ENCODE measurements at places on chromosomes 6 and 20. TPM values are rescaled to one million over a fixed set of nuclear protein-coding genes. Genes with fewer than 3 reads are reported as not detected.

GRCh38 chr6:166955865-166956443 is 396 bp downstream of the RNASET2 start:
- DNase-seq = no peak

DNA sequence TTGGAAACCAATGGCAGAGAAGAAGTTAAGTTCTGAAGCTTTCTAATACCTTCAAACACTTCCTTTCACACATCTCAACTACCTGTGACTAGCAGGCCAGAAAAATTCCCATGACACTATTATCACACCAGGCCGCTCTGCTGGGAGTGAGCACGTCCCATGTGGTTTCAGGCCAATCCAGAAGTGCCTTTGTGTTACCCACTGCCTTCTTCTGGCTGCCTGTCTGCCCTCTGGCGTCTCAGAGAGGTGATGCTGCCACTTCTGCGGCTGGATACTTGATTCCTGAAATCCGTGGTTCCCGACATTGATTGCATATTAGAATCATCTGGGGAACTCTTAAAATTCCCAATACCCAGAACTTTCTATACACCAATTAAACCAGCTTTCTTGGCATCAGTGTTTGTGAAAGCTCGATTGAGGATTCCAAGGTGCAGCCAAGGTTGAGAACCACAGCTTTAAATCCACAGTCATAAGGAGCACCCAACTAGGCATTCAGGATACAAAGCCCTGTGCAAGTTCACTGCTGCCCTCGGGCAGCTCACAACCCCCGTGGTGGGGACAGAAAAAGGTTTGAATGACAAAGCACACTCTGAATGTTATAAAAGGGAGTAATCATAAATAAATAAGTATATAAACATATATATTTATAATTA is 65.6 kb downstream of the STMND1 start:
- peak; percentile 79 for DNase-seq

- no peak for DNase-seq
Observed at GRCh38 chr6:14258695-14259593, 141.4 kb downstream of the CD83 start.

DNA sequence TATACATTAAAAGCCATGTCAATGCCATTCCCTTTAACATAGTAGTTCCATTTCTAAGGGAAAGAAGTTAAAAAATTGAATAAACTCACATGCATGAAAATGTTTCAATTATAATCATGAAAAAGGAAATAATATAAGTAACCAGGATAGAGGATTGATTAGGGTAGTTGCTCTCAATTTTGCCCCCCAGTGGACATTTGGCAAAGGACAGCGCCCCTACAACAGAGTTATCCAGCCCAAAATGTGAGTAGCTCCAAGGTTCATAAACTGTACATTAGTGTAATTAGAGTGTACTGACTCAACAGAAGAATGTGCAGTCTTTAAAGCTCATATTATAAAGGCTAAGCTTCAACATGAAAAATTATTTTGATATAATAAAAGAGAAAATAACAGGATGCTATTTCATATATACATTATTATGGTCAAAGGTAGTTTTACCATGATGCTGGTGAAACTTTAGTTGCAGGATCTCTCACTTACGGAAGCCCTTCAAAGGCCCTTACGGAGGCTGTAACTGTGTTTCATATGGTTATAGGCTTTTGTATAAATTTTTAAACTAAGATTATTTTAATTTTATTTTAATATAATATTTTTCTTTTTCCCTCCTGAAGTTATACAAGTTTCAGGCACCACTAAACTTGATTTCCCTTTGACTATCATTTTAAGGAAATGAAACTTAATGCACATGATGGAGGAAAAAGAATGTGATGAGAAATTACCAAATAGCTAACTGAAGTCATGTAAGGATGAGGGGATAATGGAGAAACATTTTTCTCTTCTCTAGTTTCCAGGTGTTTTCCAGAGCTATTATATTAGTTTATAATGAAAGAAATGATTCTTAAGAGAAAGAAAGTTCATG is 403.6 kb downstream of the PLCB1 start:
- no peak for DNase-seq

DNA sequence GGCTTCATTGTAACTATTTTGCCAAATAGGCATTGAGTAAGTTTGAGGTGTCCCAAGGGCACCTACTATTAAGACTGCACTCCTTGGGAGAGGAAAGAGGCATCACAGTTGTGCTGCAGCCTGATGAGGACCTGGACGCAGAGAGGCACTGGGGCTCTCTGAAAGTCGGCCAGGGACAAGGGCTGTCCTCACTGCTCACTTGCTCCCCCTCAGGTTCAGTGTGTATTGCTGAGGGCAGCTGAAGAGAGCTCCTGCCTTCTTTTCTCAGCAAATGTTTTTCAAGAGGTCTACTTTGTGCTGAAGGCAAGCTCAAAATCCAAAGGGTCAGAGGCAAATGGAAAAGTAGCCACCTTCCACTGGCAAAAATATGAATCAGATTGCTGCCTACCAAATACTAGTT is 331.8 kb downstream of the RIMS1 start:
- peak; percentile 58 for DNase-seq

DNA sequence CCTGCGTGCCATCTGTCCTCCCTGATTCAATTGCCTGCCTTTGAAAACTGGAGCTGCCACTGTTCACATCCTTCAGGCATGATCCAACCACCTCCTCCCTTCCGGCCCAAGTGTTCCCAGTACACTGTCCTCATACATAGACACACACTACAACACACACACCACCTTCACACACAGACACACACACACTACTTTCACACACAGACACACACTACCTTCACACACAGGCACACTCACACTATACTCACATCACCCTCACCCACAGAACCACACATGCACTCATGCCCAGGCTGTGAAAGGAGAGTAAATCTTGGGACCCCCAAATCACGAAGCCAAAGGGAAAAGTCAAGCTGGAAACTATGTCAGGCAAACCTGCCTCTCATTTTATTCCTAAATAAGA is 109.4 kb upstream of the MYLIP start:
- no peak for DNase-seq

IL20RA gene
- total RNA-seq = not detected

DNA sequence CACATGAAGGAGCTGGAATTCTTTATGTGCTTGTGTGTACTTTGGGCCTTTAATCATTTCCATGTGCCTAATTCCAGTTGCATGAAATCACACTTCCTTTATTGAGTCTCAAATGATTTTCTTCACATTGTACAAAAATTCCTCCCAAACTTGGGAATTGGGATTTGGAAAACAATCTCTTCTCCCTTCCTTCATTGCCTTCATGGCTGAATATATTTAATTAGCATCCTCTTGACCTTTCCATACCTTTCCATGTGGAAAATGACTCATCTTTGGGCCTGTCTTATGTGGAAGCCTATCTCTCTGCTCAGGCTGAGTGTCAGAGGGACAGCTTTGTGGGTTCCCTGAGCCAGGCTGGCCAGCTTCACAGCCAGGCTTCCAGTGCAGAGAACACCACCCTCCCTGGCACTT is 33.0 kb upstream of the CDH4 start:
- DNase-seq = no peak

DNA sequence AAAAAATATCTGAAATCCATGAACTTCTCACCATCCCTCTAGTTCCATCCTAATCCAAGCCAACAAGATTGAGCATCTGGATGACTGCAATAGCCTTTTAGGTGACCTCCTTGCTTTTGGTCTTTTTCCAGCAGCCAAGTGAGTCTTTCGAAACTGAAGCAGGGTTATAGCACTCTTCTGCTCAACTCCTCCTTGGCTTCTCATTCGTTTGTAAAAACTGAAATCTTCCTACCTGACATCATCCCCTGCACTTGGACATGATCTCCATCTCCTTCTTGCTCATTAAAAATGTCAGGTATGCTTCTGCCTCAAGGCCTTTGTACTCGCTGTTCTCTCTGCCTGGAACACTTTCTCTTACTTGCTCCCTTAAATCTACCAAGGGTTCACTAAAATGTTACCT is 46.0 kb downstream of the STX7 start:
- no peak for DNase-seq

PPIL6 gene
- 1.0 TPM for total RNA-seq

NTSR1 gene
- not detected for total RNA-seq

- no peak for DNase-seq
Observed at GRCh38 chr20:58998656-58999055, 8.4 kb downstream of the CTSZ start.

DNA sequence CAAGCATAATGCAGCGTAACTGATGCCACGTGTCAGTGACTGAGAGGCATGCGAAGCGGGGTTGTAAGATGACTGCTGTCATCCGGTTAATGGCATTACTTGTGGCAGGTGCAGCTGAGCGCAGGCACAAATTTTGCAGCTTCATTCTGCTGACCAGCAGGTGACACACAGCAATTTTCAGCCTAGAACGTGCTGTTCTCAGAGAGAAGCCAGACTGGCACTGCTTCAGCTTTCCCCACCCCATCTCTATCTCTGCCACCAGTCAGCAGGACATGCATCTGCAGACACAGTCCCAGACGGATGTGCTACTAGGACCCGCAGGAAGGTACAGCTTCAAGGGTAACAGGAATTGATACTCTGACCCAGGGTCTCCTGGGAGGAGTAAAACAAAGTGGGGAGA is 221.8 kb downstream of the KIF16B start:
- DNase-seq = no peak

SAMD3 gene
- not detected for total RNA-seq

- DNase-seq = no peak
Observed at GRCh38 chr6:130409418-130410100, 43.7 kb downstream of the TMEM200A start.

DNA sequence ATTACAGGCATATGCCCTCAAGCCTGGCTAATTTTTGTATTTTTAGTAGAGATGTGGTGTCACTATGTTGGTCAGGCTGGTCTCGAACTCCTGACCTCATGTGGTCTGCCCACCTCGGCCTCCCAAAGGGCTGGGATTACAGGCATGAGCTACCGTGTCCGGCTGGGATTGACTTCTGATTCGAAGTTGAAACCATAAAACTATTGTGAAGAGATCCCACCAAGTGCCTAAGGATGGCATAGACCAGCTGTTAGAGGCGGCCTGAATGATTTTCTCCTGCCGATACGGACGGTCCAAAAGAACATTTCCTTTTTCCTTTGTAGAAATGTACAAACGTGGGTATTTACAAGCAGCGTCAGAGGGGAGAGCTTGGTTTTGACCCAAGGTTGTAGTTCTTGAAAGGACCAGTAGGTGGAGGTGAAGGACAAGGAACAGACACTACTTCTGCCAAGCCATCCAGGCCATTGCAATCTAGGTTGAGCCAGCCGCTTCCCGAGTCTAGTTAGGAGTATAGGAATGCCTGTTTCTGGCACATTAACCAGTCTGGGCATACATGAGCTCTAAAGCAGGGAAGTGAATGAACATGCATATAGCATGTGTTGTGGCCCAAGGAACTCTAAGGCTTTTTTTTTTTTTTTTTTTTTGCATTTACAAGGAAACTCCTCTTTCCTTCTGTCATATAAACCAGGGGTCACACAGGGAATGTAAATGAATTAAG is 29.0 kb downstream of the MOCS3 start:
- DNase-seq = peak; percentile 82

ITPA gene
- 55.6 TPM for total RNA-seq

GRCh38 chr6:57173056-57173885 is 1.1 kb downstream of the BAG2 start:
- peak; percentile 23 for DNase-seq

DNA sequence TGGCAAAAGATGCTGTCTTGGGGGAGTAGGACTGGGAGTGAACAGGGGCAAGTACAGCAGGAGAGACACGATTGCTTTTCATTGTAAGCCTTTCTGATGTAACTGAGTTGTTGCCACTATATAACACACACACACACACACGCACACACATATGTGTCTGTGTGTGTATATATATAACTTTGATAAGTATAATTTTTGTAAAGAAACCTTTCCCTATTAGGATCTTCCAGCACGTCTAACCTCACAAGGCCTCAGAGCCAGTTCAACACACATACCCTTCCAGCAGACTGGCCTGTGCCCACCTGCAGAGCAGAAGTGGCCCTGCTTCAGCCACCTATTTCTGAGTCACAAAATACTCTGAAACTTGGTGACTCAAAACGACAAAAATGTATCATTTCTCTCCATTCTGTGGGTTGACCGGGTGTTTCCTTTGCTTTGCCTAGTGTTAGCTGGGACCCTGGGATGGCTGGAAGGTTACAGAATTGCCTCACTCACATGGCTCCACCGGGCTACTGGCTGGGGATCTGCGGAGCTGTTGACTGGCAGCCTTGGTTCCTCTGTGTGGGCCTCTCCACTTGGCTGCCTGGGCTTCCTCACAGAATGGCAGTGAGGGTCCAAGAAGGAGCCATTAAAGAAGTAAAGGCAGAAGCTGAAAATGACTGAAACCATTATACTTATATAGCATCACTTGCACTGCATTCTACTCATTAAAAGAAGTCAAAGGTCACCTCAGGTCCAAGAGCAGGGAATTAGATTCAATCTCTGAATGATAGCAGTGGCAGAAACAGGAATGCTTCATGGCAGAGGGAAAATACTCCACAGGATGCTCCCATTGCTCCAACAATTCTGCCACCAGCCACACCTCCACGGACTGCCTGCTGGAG is 126.4 kb downstream of the BANF2 start:
- DNase-seq = no peak

DNA sequence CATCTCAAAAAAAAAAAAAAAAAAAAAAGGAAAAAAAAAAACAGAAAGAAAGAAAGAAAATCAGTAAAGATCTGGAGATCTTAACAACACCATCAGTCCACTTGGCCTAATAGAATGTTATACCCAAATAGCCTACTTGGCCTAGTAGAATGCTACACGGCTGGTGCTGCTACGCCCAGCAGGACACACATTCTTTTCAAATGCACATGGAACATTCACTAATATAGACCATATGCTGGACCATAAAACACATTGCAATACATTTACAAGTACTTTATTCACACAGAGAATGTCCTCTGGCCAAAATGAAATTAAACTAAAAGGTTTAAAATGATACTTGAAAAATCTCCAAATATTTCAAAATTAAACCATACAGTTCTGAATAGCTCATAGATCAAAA is 80.0 kb upstream of the TNFAIP3 start:
- DNase-seq = no peak

- DNase-seq = peak; percentile 69
Observed at GRCh38 chr20:50844430-50845100, 49.7 kb downstream of the BCAS4 start.

AGER gene
- total RNA-seq = 0.41 TPM

DNA sequence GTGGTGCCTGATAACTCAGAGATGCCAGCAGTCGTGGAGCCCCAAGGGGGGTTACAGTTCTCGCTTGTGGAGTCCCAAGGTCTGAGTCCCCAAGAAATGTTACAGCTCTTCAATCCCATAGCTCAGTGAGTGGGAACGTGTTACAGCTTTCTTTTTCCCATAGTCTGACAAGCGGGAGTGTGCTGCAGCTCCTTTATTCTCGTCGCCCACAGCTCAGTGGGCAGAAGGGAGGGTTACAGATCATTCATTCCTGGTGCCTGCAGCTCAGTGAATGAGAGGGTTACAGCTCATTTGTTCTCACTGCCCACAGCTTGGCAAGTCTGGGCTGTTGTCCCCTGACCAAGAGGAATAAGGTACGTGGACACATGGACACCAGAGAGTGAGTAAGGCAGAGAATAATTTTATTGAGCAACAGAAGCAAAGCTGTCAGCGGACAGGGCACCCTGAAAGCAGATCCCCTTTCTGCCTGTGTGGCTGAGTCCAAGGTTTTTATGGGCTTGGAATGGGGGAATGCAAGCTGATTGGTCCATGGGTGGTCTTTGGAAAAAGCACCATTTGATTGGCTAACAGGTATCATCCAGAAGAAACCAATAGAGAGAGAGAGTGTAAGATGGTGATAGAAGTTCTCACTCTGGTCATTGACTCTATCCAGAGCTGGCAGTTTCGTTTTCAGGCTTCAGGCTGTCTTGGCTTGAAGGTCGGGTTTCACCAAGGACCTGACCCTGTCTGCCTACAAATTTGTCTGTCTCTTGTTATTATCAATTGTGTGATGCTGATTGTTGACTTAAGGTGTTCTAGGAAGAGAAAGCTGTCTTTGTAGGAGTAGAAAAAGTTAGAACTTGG is 16.4 kb downstream of the RNF217 start:
- no peak for DNase-seq

All from H4 (cell line).